Bladder microvascular endothelial cell (primary cell): ENCODE measurements at places on chromosomes 1 and 21. TPM values are rescaled to one million over a fixed set of nuclear protein-coding genes. Genes with fewer than 3 reads are reported as not detected.

Gene RCSD1
- 1.9 and 22.5 TPM in 2 replicates for total RNA-seq

Gene DHX9
- 144 and 214 TPM in 2 replicates for total RNA-seq

Gene KLF17
- not detected in 2 replicates for total RNA-seq

Gene RAB13
- total RNA-seq: 48.4 and 87.2 TPM in 2 replicates

Gene TDRD5
- not detected in 2 replicates for total RNA-seq

Gene PRAMEF14
- total RNA-seq: not detected in 2 replicates

Gene AQP10
- total RNA-seq: not detected in 2 replicates

Gene FAM163A
- 0.25 TPM in 1 of 2 replicates, not detected in the other for total RNA-seq

Gene TMEM183A
- 72.5 and 90.2 TPM in 2 replicates for total RNA-seq

Gene HAPLN2
- total RNA-seq: not detected in 2 replicates

Gene RIIAD1
- total RNA-seq: not detected in 2 replicates

Gene ETV3L
- total RNA-seq: not detected in 2 replicates

Gene PCSK9
- 0.06 and 0.32 TPM in 2 replicates for total RNA-seq

Gene CELA3A
- not detected in 2 replicates for total RNA-seq

Gene TRIM67
- total RNA-seq: not detected in 2 replicates

Gene ESRRG
- under 0.01 TPM in 1 of 2 replicates, not detected in the other for total RNA-seq

Gene ALX3
- not detected in 2 replicates for total RNA-seq

Gene SPRR3
- not detected in 2 replicates for total RNA-seq

Gene RGSL1
- not detected in 2 replicates for total RNA-seq

Gene LCE4A
- not detected in 2 replicates for total RNA-seq

Gene HES2
- total RNA-seq: 5.3 and 18.1 TPM in 2 replicates

Gene CLDN17
- not detected in 2 replicates for total RNA-seq

Gene AADACL4
- total RNA-seq: not detected in 2 replicates

Gene FCRL3
- total RNA-seq: not detected in 2 replicates

Gene MYBPH
- not detected in 2 replicates for total RNA-seq

Gene SIPA1L2
- 13.3 and 19.3 TPM in 2 replicates for total RNA-seq

Gene ATP1B1
- 13.8 and 40.1 TPM in 2 replicates for total RNA-seq

Gene DNAJC28
- 0.97 and 1.4 TPM in 2 replicates for total RNA-seq

Gene CLCA4
- total RNA-seq: not detected in 2 replicates

Gene SH2D1B
- total RNA-seq: not detected in 2 replicates

Gene DCST1
- not detected in 2 replicates for total RNA-seq

Gene AMY2A
- total RNA-seq: not detected in 2 replicates

Gene FALEC
- not detected in 2 replicates for total RNA-seq

Gene SHISA4
- 9.5 and 9.6 TPM in 2 replicates for total RNA-seq

Gene SLAMF9
- not detected in 2 replicates for total RNA-seq

Gene IFNLR1
- not detected in 2 replicates for total RNA-seq

Gene CLSTN1
- 62.3 and 132 TPM in 2 replicates for total RNA-seq

Gene TFAP2E
- 0.06 TPM in 1 of 2 replicates, not detected in the other for total RNA-seq

Gene C1orf94
- total RNA-seq: not detected in 2 replicates

Gene CLEC20A
- total RNA-seq: not detected in 2 replicates

Gene PTPN7
- total RNA-seq: 0.13 and 0.49 TPM in 2 replicates

Gene LDLRAD1
- not detected in 2 replicates for total RNA-seq

Gene HSD3B1
- not detected in 2 replicates for total RNA-seq

Gene BEND5
- total RNA-seq: 0.16 and 0.94 TPM in 2 replicates

Gene ZNF326
- total RNA-seq: 4.0 and 13.6 TPM in 2 replicates

Gene MROH7
- total RNA-seq: under 0.01 TPM in 1 of 2 replicates, not detected in the other

Gene LYPD8
- not detected in 2 replicates for total RNA-seq

Gene ANGPTL3
- total RNA-seq: not detected in 2 replicates
